ENCODE measurements at places on chromosomes 7 and 10. TPM values are rescaled to one million over a fixed set of nuclear protein-coding genes. Genes with fewer than 3 reads are reported as not detected.
A peak's percentile ranks its signal among the peaks of the same experiment; 100 is the strongest.

DNA sequence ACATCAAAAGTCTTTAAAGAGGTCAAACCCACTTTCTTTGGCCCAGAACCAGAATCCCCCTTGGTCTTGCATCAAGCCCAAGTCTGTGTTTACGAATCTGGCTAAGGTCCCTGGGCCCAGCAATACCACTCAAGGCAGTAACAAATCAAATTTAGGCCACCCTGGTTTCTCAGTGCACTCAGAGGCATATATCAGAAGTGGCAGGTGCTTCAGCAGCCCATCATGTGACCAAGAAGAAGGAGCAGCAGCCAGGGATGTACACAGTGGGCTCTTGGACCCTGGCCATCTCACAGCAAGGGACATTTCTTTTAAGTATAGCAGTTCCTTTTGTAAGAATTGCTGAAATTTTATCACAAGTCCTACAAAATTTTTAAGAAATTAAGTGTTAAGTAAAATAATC is 7.3 kb upstream of the SLC25A13 start:
- H3K4me3 ChIP-seq = no peak overlapping the region
- H3K27ac ChIP-seq = no peak overlapping the region
- H3K27me3 ChIP-seq = no peaks in the 10 kb centered on the region
- no peak for DNase-seq

DNA sequence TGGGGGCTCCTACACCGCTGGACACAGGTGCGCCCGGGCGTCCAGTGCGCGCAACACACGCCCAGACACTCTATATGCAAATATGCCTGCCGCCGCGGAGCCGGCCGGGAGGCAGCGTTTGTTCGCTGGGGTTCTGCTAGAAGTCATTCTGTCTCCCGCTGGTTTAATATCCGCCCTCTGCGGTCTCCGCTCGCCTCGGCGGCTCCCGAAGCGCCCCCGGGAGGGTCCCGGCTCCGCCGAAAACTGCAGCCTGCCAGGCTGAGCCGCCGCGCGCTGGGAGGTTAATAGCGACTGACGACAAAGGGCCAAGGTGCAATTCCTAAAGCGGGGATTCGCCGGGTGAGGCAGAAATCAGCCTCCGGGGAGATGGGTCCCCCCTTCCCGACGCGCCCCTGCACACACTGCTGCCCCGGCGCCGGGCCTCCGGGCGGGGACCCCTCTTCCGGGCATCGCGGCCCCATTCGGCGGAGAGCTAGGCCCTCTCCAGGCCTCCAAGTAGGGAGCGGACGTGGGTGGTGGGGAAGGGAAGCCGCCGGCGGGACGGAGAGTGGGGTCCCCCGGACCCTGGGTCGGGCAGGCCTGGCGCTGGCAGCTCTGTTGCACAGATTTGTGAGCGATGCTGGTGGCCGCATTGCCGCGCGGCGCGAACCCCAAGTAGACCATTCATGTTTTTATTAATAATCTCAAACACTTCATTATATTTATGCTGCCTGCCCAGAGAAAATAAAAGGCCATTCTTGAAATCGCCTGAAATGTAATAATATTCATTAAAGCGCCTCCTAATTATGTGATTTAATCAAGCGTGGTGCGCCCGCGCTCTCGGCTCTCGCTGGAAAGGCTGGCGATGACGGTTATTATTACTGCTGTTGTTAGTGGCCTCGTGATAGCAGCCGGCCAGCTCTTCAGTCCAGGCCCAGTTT is 9.1 kb downstream of the EN2 start:
- H3K36me3 ChIP-seq = no peaks in the 10 kb centered on the region
- H3K4me1 ChIP-seq = peaks cover 41% of the 10 kb centered on the region
- peaks cover 59% of the 10 kb centered on the region for H3K27me3 ChIP-seq
- DNase-seq = no peak
- H3K27ac ChIP-seq = no peak overlapping the region

GRCh38 chr10:64091897-64092296 is 570.7 kb downstream of the REEP3 start:
- H3K27ac ChIP-seq = no peak overlapping the region
- H3K27me3 ChIP-seq = no peaks in the 10 kb centered on the region
- DNase-seq = peak; percentile 14
- no peak overlapping the region for H3K4me3 ChIP-seq
- no peaks in the 10 kb centered on the region for H3K4me1 ChIP-seq

DNA sequence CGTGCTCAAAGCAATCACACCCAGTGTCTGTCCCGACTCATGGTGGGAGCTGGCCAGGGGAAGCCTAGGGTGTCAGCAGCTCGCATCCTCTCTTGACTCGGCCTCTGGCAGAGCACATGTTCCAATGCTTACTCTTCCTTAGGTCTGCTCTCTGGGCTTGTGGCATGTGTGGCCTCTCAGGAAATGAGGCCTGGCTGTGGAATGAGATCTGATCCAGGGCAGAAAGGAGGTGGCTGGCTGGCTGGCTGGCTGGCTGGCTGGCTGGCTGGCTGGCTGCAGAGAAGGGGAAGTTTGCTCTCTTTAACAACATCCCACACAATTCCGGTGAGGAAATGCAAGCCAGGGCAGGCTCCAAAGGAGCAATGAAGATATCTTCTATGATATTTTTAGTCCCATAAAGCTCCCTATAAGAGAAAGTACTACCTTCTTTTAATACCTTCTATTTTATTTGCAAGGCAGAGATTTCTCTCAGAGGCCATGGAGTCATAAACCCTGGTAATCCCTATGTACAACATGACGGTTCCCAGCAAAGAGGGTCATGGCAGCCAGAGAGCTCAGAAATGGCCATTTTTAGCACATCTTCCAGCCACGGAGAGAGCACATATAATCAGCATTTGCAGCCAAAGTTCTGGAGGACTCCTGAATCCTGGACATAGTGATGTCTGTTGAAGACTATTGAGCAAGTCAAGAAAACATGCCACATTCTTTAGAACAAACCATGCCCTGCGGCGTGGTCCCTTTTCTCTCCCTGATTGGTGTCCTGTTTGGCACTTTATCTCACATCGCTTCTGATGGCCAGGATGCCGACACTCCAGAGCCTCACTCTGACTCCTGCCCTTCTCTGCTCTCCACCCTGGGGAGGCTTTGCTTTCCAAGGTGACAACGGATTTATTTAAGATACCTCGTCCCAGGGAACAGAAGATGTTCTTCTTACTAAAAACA is 153.7 kb downstream of the FANK1 start:
- H3K27ac ChIP-seq = no peak overlapping the region
- DNase-seq = no peak
- no peaks in the 10 kb centered on the region for H3K36me3 ChIP-seq
- H3K4me3 ChIP-seq = no peak overlapping the region
- H3K4me1 ChIP-seq = peaks cover 4% of the 10 kb centered on the region

DNA sequence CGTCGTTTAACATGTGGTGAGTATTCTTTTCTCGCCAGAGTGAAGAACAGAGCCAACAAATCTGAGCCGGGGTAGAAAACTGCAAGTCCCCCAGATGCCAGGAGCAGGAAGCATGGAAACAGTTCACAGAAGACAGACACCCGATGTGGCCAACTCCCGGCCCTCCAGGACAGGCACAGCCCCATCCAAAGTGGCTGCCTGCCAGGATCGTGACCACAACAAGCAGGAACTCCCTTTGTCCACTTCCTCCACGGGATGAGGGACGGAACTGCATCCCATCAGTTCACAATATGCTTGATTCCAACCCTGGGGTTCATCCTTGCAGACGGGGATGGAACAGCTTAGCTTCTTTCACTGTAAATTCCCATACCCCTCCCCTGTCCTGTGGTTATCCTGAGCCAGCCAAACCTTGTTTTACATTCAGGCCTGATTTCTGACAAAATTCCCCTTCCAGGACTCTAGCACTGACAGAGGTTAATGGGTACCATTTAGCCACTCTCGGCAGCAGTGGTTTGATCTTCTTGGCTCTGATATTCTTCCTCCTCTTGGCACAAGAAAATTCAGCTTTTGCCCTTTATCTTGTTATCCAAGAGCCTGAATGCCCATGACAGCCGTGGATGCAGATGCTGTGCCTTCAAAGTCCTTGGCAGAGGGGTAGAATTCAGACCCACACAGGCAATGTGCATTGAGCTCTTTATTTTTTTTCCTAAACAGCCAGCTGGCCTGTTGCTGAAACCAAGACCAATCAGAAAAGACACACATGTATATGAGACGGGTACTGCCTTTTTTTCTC is 105.5 kb upstream of the FAM204A start:
- no peaks in the 10 kb centered on the region for H3K36me3 ChIP-seq
- no peak overlapping the region for H3K4me3 ChIP-seq
- H3K4me1 ChIP-seq = no peaks in the 10 kb centered on the region
- no peak overlapping the region for H3K27ac ChIP-seq
- no peak for DNase-seq
- peaks cover 29% of the 10 kb centered on the region for H3K27me3 ChIP-seq

- H3K36me3 ChIP-seq = no peaks in the 10 kb centered on the region
- DNase-seq = no peak
- no peaks in the 10 kb centered on the region for H3K27me3 ChIP-seq
These were observed 12.5 kb downstream of the NPVF start for GRCh38 chr7:25215694-25216335.

GRCh38 chr7:55618913-55619312 is 46.6 kb upstream of the VOPP1 start:
- no peak overlapping the region for H3K4me3 ChIP-seq
- H3K36me3 ChIP-seq = no peaks in the 10 kb centered on the region
- H3K4me1 ChIP-seq = no peaks in the 10 kb centered on the region
- no peak for DNase-seq

DNA sequence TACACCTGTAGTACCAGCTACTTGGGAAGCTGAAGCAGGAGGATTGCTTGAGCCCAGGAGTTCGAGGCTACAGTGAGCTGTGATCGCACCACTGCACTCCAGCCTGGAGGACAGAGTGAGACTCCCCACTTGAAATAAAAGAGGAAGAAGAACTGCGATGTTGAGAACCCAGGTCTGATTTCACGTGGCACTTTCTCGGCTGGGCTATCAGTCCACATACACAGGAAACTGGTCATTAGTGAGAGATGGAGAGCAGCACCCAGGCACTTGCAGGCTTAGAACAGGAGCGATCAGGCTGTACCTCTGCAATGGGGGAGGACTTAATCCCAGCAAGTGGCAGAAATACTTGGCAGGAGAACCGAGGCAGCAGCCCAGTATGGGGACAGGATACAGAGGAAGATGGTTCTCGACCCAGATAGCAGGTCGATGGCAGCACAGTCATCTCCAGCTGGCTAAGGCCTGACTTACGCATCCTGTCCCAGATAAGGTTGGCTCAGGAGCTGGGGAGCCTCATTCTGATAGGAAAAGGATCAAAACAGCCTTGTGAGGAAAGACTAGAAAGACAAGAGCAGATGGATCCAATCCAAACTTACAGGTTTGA is 487.7 kb upstream of the AUTS2 start:
- H3K36me3 ChIP-seq = no peaks in the 10 kb centered on the region
- DNase-seq = no peak
- no peaks in the 10 kb centered on the region for H3K4me1 ChIP-seq
- no peaks in the 10 kb centered on the region for H3K27me3 ChIP-seq
- H3K4me3 ChIP-seq = no peak overlapping the region

DNA sequence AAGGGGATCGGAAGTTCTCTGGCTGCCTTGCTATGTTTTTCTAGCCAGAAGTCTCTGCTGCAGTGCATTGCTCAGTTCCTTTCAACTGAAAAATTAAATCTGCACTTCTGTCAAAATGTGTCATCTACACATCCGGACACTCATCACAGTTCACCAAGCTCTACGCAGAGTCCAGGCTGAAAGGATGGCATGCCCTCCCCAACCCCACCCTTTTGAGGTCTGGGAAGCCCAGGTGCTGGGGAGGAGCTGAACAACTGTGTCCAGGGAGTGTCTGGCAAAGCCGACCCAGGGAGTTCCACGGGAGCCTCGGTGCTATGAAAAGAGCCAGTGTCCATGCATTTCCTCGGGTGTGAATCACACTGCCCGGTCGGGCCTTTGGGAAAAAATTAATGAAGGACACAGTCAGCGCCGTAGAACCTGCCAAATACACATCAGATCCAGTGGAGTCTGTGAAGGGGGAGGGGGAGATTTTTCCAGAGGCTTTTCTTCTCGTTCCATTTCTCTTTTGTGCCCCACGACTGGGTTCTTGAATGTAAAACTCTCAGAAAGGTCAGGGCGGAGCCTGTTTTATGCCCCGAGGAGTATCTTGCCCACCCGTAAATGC is 757 bp upstream of the PALS2 start:
- H3K36me3 ChIP-seq = no peaks in the 10 kb centered on the region
- H3K27me3 ChIP-seq = peaks cover 8% of the 10 kb centered on the region
- DNase-seq = no peak

- H3K36me3 ChIP-seq = no peaks in the 10 kb centered on the region
- peak overlapping the region; percentile 11 for H3K27ac ChIP-seq
- H3K27me3 ChIP-seq = no peaks in the 10 kb centered on the region
- DNase-seq = no peak
These were observed 59.4 kb downstream of the USP6NL start for GRCh38 chr10:11551916-11552602.

DNA sequence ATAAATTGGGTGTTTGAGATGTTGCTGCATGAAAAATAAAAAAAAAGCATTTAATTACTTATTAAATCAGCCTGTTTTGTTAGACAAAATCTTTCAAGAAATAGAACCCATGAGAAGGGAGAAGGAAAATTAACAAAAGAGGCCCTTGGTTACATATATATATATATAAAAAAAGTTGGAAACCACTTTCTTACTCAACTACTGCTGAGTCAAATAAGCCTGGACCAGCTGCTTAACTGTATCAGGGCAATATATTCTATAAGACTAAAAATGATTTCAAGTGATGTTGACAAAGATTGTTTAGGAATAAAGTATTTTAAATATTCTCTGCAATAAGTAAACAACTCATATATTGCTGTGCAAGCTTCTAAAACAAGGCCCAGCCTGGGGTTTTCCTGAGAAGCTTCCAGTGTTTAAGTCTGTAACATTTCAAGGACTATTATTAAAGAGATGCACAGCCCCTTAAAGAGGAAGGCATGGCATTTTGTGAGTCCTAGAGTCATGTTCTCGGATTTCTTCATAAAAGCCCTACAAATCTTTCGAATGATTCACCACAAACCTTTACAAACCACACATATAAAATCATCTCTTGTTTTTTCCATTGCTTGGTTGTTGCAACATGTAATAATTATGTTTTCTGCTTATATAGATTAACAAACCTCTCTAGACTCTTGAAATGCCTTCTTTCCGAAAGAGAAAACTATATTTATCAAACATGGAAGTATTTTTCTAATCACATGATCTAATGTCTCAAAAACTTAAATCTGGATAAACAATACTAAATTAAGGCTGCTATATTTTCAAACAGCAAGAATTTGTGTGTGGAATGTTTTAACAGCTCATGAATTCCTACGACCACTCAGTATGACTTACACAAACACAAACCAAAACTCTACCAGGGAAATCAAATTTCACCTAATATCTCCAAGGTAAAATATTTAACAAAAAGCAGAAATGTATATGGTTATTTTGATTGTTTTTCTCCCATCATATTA is 14.3 kb downstream of the JAZF1 start:
- H3K36me3 ChIP-seq = no peaks in the 10 kb centered on the region
- H3K4me3 ChIP-seq = no peak overlapping the region
- no peak for DNase-seq
- no peaks in the 10 kb centered on the region for H3K4me1 ChIP-seq

ELOVL3 gene
- not detected for total RNA-seq

FKBP6 gene
- not detected for total RNA-seq

SLC13A4 gene
- not detected for total RNA-seq

NOD1 gene
- 7.0 TPM for total RNA-seq

Measured in stomach (tissue), 19 donors.